ENCODE measurements at places on chromosomes 3 and 15.

DNA sequence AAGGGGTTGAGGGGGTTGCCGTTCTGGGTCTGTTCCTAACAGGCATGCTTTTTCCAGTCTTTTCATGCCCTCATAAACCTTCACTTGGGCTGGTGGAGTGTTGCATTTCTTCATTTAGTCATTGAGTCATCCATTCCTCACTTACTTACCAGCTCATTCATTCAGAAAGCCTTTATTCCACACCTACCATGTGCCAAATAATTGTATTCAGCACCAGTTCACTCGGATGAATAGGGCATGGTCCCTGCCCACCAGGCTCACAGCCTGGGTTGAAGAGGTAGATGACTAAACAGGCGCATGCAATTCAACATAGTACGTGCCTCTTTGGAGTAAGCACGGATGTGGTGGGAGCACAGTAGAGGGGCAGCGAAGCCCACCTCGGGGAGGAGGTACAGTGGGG is 35.1 kb upstream of the THSD4 start:
- no peak for DNase-seq

GRCh38 chr3:115626721-115627120 is 3.4 kb downstream of the GAP43 start:
- no peak for DNase-seq

DNA sequence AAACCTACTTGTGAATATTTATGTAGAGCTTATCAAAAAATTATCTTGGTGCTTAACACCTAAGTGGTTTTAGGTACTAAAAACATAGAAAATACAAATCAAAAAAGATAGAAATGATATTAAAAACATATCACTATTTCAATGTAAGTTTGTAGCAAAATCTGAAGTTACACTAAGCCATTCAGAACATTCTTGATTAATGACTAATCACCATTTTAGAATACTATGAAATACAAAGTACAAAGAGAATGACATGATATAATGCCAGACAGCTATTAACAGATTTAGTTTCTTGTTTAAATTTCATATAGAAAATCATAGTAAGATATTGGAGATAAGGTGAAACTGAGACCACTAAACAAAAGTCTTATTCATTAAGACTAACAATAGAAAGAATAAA is 169.7 kb upstream of the AGTR1 start:
- DNase-seq = no peak

GRCh38 chr3:155890671-155891190 is 20.3 kb downstream of the GMPS start:
- DNase-seq = no peak

- no peak for DNase-seq
Observed at GRCh38 chr3:188431040-188431439, 277.1 kb downstream of the LPP start.
